ENCODE measurements at places on chromosomes 12 and 14. TPM values are rescaled to one million over a fixed set of nuclear protein-coding genes. Genes with fewer than 3 reads are reported as not detected.

Gene SLCO1B1
- total RNA-seq, result not detected

Gene PIP4K2C
- 10.0 TPM for total RNA-seq

Gene CLEC4D
- under 0.01 TPM for total RNA-seq

Gene SMIM41
- under 0.01 TPM for total RNA-seq

Gene CLEC2B
- total RNA-seq, result 17.0 TPM

Gene TMTC1
- total RNA-seq, result 0.27 TPM

Gene ETFBKMT
- 2.4 TPM for total RNA-seq

Gene MGAT4C
- under 0.01 TPM for total RNA-seq

Gene CIROP
- total RNA-seq, result not detected

Gene OR4E2
- total RNA-seq, result under 0.01 TPM

Gene USP44
- 0.54 TPM for total RNA-seq

Gene NXPH4
- not detected for total RNA-seq

Gene SLC38A4
- not detected for total RNA-seq

Gene CMTM5
- 3.0 TPM for total RNA-seq

Gene RAPGEF3
- 15.6 TPM for total RNA-seq

Gene ZBTB39
- total RNA-seq, result 9.4 TPM

Gene INHBC
- 0.27 TPM for total RNA-seq

Gene CMKLR1
- 0.27 TPM for total RNA-seq

Gene KCNK10
- not detected for total RNA-seq

Gene CIDEB
- 20.2 TPM for total RNA-seq

Gene FOXA1
- total RNA-seq, result 0.27 TPM

Gene ERGIC2
- 16.4 TPM for total RNA-seq

Gene BCL2L14
- not detected for total RNA-seq
